Right ventricle myocardium superior (tissue), 1 donor: ENCODE measurements at places on chromosomes 13 and 19.

- DNase-seq: no peak
These were observed 35.5 kb downstream of the DHRS12 start for GRCh38 chr13:51768378-51768921.

DNA sequence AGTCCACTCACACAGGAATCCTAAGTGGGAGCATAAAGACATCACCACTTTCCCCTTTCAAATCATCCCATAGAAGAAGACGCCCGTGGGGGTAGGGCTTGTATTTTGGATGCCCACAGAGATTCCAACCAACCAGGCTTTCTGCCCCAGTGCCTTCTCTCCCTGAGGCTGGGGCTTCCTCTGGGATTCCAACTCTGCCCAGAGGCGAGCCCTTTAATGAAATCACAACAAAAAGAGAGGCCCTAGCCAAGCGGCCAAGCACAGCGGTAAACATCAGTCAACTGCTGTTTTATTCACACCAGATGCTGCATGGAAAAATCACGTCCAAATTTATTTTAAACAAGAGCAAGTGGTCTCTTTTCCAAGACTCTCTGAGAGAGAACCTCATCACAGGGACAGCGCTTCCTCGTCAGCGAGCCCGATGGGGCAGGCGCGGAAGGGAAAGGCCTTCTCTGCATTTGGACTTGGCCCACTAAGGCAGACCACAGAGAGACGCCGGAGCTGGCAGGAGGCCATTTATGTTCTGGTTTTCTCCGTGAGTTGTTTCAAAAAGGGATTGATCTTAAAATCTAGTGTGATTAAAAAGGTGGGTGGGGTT is 31.5 kb downstream of the ADPRHL1 start:
- peak; percentile 57 for DNase-seq

GRCh38 chr13:91248249-91248648 is 99.2 kb upstream of the MIR17HG start:
- DNase-seq: no peak

- no peak for DNase-seq
These were observed 669.6 kb downstream of the PCDH17 start for GRCh38 chr13:58300974-58301681.

DNA sequence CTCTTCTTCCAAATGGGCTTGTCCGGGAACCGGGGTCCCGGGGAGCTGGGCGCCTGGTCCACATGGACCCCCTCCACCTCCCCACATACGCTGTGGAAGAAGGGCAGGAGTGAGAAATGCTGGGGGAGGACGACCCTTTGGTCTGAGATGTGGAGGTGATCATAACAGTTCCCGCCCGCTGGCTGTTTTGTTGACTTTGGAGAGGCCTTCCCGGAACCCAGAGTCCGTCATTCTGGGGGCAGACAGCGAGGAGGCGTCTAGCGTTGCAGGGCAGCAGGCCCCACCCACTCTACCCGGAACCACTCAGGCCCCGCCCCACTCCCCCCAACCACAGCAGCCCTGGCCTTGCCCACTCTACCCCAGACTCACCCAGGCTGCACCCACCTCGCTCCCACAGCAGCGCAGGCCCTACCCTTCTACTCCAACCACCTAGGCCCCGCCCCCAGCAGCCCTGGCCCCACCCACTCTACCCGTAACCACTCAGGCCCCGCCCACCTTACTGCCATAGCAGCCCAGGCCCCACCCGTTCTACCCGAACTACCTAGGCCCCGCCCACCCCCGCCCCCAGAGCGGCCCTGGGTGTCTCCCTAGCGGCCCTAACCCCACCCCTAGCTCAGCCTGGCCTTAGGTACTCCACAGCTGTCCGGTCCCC is 7.1 kb downstream of the GPR108 start:
- DNase-seq: peak; percentile 58

DNA sequence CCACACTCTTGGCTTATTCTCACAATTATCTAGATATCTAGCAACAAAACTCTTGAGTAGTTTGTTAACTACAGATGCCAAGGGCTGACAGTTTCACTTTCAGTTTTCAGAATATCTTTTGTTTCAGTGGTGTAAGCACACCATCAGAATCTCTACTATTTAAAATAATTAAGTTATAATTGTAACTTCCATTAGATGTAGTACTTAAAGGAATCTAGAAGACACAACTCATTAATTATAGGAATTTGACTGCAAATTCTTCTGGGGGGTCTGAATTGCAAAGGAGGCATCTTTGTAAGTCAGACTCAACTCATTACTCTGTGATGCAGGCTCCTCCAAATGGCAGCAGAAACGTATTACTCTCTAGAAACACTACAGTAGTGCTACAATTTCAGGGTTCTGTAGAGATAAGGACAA is 44.9 kb upstream of the USPL1 start:
- no peak for DNase-seq

GRCh38 chr19:7925171-7925851 is 624 bp downstream of the CTXN1 start:
- DNase-seq: peak; percentile 80

GRCh38 chr19:4577020-4577782 is 17.7 kb upstream of the SEMA6B start:
- DNase-seq: no peak

- peak; percentile 75 for DNase-seq
These were observed 13.2 kb downstream of the KLHL26 start for GRCh38 chr19:18650021-18650390.

GRCh38 chr13:75485286-75486062 is 3.5 kb upstream of the TBC1D4 start:
- DNase-seq: no peak

GRCh38 chr13:97342936-97343335 is 91.0 kb upstream of the RAP2A start:
- DNase-seq: no peak

DNA sequence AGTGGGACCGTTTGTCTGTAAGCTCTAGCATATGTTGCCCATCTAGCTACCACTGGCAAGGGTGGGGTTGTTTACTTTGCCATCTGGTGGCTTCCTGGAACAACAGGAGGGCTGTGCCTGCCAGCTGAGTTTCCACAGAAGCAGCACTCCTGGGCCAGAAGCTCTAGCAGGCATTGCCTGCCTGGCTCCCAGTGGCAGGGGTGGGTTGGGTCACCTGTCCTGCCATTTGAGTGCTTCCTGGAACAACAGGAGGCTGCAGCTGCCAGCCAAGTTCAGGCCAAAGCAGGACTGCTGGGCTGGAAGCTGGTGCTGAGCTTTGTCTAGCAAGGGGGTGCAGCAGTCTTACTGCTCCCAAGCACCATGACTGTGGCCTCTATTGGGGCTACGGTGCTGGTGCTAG is 239.7 kb downstream of the MTUS2 start:
- DNase-seq: peak; percentile 56

DNA sequence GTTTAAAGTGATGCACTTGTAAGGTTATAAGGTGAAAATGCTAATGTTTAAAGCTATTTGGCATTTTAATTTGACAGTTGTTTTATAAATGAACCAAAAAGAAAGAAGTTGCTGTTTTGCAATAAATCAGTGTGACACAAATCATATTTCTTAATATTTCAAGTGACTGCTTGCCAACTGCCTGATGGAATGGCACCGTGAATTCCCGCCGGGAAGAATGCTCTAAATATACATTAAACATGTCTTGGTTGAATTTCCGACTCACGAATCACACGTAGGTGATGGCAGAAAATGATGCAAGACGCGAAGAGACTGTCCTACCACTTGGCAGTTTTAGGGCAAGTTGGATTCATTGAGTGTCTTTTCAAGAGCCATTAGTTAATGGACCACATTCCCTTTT is 3.1 kb upstream of the GJB2 start:
- DNase-seq: no peak

- no peak for DNase-seq
These were observed 27.1 kb downstream of the SERP2 start for GRCh38 chr13:44400736-44401135.

- DNase-seq: no peak
These were observed 1.3 kb downstream of the ISOC2 start for GRCh38 chr19:55459950-55460657.

DNA sequence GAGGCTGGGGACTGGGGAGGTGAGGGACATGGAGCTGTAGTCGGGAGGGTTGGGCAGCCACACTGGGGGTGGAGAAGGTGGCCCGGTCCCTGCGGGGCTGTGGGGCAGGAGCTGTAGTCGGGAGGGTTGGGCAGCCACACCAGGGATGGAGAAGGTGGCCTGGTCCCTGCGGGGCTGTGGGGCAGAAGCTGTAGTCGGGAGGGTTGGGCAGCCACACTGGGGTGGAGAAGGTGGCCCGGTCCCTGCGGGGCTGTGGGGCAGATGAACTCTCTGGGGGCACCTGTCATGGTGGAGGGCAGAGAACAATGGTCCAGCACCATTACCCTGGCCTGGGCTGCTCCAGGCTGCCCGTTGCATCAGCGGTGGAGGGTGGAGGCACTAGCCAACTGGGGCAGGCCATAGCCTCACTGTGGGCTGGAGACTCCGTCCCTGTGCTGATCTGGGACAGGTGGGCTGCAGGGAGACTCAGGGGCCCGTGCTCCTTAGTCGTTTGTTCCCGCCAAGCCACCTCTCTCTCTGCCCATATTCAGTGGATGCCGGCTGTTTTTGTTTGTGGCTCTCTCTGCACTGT is 51.4 kb downstream of the ATP11A start:
- DNase-seq: no peak

- no peak for DNase-seq
These were observed 17.8 kb downstream of the DPF1 start for GRCh38 chr19:38206006-38206745.
